Sigmoid colon (tissue), 7 donors: ENCODE measurements at places on chromosomes 7 and 10. TPM values are rescaled to one million over a fixed set of nuclear protein-coding genes. Genes with fewer than 3 reads are reported as not detected.

The MMRN2 gene
- total RNA-seq = 23.3 TPM

The HYAL4 gene
- total RNA-seq = not detected

The PHF14 gene
- 38.9 TPM for total RNA-seq

The STEAP1B gene
- total RNA-seq = 2.1 TPM

The CPN1 gene
- total RNA-seq = not detected

The HGF gene
- 5.6 TPM for total RNA-seq

The HOXA2 gene
- 4.3 TPM for total RNA-seq

The CALHM3 gene
- total RNA-seq = not detected

The FOXP2 gene
- 91.2 TPM for total RNA-seq

The LLCFC1 gene
- total RNA-seq = not detected

The NEUROG3 gene
- not detected for total RNA-seq

The SSC4D gene
- total RNA-seq = 0.71 TPM

The APBB1IP gene
- 5.0 TPM for total RNA-seq

The VAX1 gene
- total RNA-seq = not detected
